ENCODE measurements at places on chromosomes 4 and X. TPM values are rescaled to one million over a fixed set of nuclear protein-coding genes. Genes with fewer than 3 reads are reported as not detected.

DNA sequence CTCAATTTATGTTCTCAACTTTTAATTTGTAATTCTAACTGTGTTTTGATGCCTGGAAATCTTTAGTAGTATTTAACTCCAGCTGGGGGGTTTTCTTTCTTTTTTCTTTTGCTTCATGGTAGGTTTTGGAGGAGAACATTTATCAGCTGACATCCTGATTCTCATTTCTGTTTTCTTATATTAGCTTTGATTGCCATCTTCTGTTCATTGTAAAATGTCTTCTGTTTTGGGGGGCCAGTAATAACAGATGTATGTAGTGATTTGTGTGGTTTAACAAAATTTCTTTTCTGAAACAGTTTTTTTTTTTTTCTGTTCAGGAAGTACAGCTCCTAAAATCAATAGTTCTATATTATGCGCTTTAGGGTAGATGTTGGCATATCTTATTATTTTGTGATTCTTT lies 182.2 kb downstream of the GABRB1 start:
- no peak overlapping the region for H3K27ac ChIP-seq
- no peak for DNase-seq
- no peaks in the 10 kb centered on the region for H3K27me3 ChIP-seq
- no peaks in the 10 kb centered on the region for H3K36me3 ChIP-seq
- no peak overlapping the region for H3K4me3 ChIP-seq

DNA sequence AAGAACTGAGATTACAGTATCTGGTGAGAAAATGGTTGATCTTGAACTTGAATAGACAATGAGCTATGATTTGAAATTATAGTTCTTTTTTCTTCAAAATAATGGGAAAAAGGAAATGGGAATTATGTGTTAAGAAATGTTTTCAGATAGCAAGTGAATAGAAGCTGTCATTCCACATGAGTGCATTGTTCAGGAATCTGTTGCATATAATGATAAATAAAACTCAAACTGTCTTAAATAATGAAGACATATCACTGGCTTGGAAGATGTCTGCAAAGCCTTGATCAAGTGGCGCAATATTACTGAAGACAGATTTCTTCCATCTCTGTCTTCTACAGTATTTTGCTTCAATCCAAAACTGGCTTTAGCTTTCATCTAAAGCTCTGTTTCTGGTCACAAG lies 479.3 kb upstream of the ZFP42 start:
- no peaks in the 10 kb centered on the region for H3K36me3 ChIP-seq
- no peak overlapping the region for H3K4me3 ChIP-seq
- no peak overlapping the region for H3K27ac ChIP-seq

DNA sequence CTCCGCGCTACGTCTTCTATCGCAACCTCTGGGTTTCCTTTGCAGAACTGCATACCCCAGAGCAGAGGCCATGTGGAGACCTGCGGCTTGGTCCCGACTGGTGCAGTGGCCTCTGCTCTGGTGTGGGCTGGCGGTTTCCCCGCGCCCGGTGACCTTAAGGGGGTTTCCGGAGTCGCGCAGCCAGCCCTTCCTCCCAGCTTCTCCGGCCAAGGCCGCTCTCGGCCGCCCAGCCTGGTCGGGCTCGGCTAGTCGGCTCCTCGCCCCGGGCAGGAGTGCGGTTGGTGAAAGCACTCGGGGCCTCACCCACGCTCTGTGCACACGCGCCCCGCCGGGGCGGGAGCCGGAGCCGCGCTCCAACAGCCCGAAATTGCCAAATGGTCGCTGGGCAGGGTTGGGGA lies 84.9 kb downstream of the BCOR start:
- H3K27ac ChIP-seq, result peak overlapping the region; percentile 88
- peak overlapping the region; percentile 66 for H3K4me3 ChIP-seq
- no peaks in the 10 kb centered on the region for H3K36me3 ChIP-seq
- DNase-seq, result peak; percentile 76
- H3K4me1 ChIP-seq, result peaks cover 36% of the 10 kb centered on the region

GRCh38 chr4:76028350-76028765 lies 5.1 kb upstream of the CXCL10 start:
- no peaks in the 10 kb centered on the region for H3K36me3 ChIP-seq
- no peaks in the 10 kb centered on the region for H3K27me3 ChIP-seq
- no peak for DNase-seq
- no peak overlapping the region for H3K27ac ChIP-seq

DNA sequence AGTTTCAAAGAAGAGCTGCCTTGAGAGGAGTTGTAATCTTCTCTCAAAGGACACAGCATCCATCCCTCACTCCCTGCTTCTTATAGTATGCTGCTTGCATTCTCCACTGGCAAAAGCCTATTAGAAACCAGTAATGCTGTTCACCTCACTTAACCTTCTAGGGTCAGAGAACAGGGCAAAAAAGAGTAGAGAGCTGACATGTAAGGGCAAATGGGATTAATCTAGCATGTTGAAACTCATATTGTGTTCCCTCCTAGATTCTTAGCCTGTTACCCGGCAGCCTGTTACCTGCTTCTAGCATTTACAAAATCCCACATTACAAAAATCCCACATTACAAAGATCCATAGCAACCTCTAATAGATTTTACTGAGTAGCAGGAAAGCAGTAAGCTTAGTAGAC lies 244.7 kb downstream of the SLC7A11 start:
- no peaks in the 10 kb centered on the region for H3K4me1 ChIP-seq
- no peak overlapping the region for H3K4me3 ChIP-seq
- no peak overlapping the region for H3K27ac ChIP-seq
- H3K36me3 ChIP-seq, result no peaks in the 10 kb centered on the region

Gene PNMA6A
- total RNA-seq, result 1.7 TPM

Gene NPNT
- 10.9 TPM for total RNA-seq
